Upper lobe of right lung (tissue), 1 donor: ENCODE measurements at places on chromosomes 7 and 10. TPM values are rescaled to one million over a fixed set of nuclear protein-coding genes. Genes with fewer than 3 reads are reported as not detected.

- H3K27ac ChIP-seq = no peak overlapping the region
- no peak for DNase-seq
- no peaks in the 10 kb centered on the region for H3K27me3 ChIP-seq
- H3K4me3 ChIP-seq = no peak overlapping the region
- H3K36me3 ChIP-seq = peaks cover 4% of the 10 kb centered on the region
Observed at GRCh38 chr7:77910124-77910523, 111.6 kb downstream of the PHTF2 start.

GRCh38 chr7:86598721-86599120 is 45.0 kb upstream of the GRM3 start:
- no peak for DNase-seq
- H3K36me3 ChIP-seq = no peaks in the 10 kb centered on the region
- H3K4me1 ChIP-seq = no peaks in the 10 kb centered on the region
- no peaks in the 10 kb centered on the region for H3K27me3 ChIP-seq
- no peak overlapping the region for H3K4me3 ChIP-seq
- no peak overlapping the region for H3K27ac ChIP-seq

DNA sequence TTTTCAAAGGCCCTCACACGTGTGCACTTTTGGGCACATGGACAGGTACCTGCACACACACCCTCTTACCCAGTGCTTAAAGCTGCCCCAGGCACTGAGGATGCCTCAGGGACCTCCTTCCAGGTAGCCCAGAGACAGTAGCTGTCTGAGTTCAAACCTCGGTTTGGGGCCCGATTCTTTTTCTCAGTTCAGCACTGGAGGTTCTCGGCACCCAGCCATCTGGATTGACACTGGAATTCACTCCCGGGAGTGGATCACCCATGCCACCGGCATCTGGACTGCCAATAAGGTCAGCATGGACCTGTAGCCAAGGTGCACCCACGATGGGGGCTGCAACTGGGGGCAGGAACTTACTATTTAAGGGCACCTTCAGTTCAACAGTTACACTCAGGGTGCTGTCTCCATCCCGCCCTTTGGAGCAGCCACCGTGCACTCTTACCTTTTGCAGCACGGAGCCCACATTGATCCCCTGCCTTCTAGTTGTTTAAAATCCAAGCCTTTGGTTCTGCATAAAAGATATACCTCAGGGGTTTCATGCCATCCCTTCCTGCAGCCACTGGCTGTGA is 17.7 kb downstream of the CPA5 start:
- DNase-seq = peak; percentile 38
- peaks cover 3% of the 10 kb centered on the region for H3K4me1 ChIP-seq
- H3K27ac ChIP-seq = no peak overlapping the region
- no peaks in the 10 kb centered on the region for H3K27me3 ChIP-seq

GRCh38 chr7:68246189-68246633 is 1249.6 kb downstream of the TYW1 start:
- DNase-seq = no peak
- H3K4me1 ChIP-seq = no peaks in the 10 kb centered on the region
- H3K27ac ChIP-seq = no peak overlapping the region
- H3K36me3 ChIP-seq = no peaks in the 10 kb centered on the region
- no peak overlapping the region for H3K4me3 ChIP-seq

DNA sequence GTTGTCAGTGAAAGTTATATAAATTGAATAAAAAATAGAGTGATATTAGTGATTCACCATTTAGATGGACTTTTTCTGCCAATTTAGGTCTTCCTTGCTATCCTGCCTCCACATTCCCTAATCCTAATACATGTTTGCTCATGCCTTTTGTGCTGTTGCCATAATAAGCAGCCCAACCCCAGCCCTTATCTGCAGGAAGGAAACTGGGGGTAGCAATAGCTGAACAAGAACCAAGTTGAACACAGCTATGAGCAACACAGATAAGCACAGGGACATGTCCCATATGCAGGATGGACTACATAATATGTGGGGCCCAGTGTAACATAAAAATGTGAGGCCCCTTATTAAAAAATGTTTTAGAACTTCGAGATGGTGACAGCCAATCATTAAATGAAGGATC is 91.2 kb upstream of the AHR start:
- no peaks in the 10 kb centered on the region for H3K4me1 ChIP-seq
- H3K27ac ChIP-seq = no peak overlapping the region
- no peak overlapping the region for H3K4me3 ChIP-seq
- DNase-seq = no peak
- H3K27me3 ChIP-seq = no peaks in the 10 kb centered on the region
- no peaks in the 10 kb centered on the region for H3K36me3 ChIP-seq

DNA sequence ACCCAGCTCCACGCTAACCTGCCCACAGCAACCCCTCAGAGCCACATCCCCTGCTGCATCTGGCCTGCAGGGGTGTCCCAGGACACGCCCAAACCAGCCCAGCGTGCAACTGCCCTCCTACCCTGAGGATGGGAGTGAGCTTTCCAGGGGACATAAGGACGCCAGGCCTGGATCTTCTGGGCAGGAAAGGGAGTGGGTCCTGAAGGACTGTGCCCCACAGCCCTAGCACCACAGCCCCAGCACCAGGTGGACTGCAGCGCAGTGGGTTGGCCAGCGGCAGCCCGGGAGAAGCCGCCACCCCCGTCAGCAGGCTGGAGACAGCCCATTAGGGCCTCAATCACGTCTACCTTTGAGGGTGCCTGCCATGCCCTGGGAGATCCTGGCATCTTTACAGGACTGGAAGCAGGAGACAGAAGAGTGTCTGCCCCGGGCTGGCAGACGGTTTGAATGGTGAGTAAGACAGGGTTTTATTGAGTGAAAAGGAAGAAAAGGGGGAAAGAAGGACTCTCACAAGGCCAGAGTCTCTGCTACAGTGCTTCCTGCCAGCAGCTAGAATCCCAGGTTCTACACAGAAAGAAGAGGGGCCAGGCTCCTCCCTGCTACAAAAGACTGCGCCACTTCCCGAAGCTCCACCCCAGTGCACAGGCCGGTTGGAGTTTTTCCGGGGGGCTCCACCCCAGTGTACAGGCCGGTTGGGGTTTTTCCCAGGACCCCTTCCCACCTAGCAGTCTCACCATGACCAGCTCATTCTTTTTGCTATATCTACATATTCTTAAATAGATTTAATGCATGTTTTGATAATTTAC is 69.8 kb upstream of the KCTD7 start:
- H3K4me3 ChIP-seq = no peak overlapping the region
- DNase-seq = no peak
- H3K36me3 ChIP-seq = peaks cover 31% of the 10 kb centered on the region
- no peaks in the 10 kb centered on the region for H3K4me1 ChIP-seq

GRCh38 chr10:817371-817770 is 114.1 kb downstream of the LARP4B start:
- peaks cover 99% of the 10 kb centered on the region for H3K36me3 ChIP-seq
- H3K4me1 ChIP-seq = peaks cover 16% of the 10 kb centered on the region
- H3K27me3 ChIP-seq = no peaks in the 10 kb centered on the region

GRCh38 chr7:158683541-158683940 is 21.1 kb downstream of the NCAPG2 start:
- no peak for DNase-seq
- H3K4me3 ChIP-seq = no peak overlapping the region
- H3K4me1 ChIP-seq = no peaks in the 10 kb centered on the region
- peaks cover 14% of the 10 kb centered on the region for H3K36me3 ChIP-seq
- no peak overlapping the region for H3K27ac ChIP-seq

GRCh38 chr10:78331391-78331922 is 297.8 kb downstream of the RPS24 start:
- no peaks in the 10 kb centered on the region for H3K36me3 ChIP-seq
- H3K27ac ChIP-seq = no peak overlapping the region
- DNase-seq = no peak

GRCh38 chr7:77157446-77157845 is 35.0 kb downstream of the CCDC146 start:
- no peak overlapping the region for H3K4me3 ChIP-seq
- no peak for DNase-seq
- H3K4me1 ChIP-seq = no peaks in the 10 kb centered on the region
- H3K36me3 ChIP-seq = no peaks in the 10 kb centered on the region
- no peak overlapping the region for H3K27ac ChIP-seq

- H3K36me3 ChIP-seq = no peaks in the 10 kb centered on the region
- H3K27ac ChIP-seq = no peak overlapping the region
- H3K27me3 ChIP-seq = peaks cover 15% of the 10 kb centered on the region
- H3K4me3 ChIP-seq = no peak overlapping the region
Observed at GRCh38 chr7:159109653-159110035, 35.0 kb downstream of the VIPR2 start.

Gene ACTL6B
- total RNA-seq = not detected

Gene ZNF277
- total RNA-seq = 31.0 TPM

DNA sequence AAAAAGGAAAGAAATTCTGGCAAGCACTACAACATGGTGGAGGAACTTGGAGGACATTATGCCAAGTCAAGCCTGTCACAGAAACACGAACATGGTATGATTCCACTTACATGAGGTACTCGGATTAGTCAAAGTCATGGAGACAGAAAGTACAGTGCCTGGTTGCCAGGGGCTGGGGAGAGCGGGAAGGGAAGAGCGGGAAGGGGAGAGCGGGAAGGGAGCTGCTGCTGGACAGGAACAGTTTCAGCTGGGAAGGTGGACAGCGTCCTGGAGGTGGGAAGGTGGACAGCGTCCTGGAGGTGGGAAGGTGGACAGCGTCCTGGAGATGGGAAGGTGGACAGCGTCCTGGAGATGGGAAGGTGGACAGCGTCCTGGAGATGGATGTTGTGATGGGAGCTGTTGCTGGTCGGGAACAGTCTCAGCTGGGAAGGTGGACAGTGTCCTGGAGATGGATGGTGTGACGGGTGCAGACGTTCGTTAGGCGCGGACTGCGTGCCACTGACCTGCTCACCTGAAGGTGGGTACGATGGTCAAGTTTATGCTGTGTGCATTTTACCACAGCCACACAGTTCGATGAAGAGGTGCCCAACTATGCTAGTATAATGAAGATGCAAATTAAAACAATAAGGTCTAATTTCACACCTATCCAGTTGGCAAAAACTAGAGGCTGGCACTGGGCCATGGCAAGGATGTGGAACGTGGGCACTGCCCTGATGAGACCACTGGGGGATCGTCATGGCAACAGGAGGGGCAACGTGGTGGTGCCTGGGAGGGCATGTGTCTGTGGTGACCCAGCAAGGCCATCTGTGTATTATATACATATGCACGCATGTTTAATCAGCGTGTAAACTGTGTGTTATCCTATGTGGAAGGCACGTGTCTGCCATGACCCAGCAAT is 103.8 kb downstream of the NKX6-2 start:
- H3K27me3 ChIP-seq = no peaks in the 10 kb centered on the region
- H3K4me1 ChIP-seq = peaks cover 11% of the 10 kb centered on the region
- H3K4me3 ChIP-seq = no peak overlapping the region
- no peak overlapping the region for H3K27ac ChIP-seq
- DNase-seq = peak; percentile 53

DNA sequence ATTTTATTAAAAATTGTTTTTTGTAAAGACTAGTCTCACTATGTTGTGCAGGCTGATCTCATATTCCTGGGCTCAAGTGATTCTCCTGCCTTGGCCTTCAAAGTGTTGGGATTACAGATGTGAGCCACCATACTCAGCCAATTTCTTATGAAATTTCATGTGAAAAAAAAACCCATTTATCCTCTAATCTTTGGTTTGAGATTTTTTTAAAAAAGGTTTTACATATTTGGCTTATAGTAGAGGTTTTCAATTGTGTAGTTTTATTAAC is 35.5 kb upstream of the ZNF32 start:
- DNase-seq = no peak
- H3K4me3 ChIP-seq = no peak overlapping the region
- no peaks in the 10 kb centered on the region for H3K27me3 ChIP-seq
- H3K27ac ChIP-seq = no peak overlapping the region

- H3K27ac ChIP-seq = no peak overlapping the region
- no peaks in the 10 kb centered on the region for H3K27me3 ChIP-seq
- no peaks in the 10 kb centered on the region for H3K4me1 ChIP-seq
- H3K36me3 ChIP-seq = no peaks in the 10 kb centered on the region
Observed at GRCh38 chr7:31500656-31501055, 13.2 kb upstream of the ITPRID1 start.

DNA sequence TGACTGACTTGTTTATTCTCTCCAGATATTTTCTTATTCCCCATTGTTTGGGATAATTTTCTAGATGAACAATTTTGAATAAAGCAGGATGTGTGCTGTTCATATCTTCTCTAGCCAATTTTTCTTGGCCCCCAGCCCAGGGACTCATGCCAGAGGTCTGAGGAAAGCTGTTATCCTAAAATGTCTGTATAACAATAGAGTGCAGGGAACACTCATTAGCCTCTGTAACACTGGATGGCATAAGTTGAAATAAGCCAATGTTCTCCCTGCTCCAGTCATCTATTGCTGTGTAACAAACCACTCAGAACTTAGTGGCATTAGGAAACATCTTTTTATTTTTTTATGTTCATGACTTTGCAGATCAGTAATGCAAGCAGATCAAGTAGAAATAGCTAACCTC is 121.7 kb upstream of the TRIM24 start:
- no peaks in the 10 kb centered on the region for H3K36me3 ChIP-seq
- H3K27ac ChIP-seq = no peak overlapping the region
- no peaks in the 10 kb centered on the region for H3K27me3 ChIP-seq
- no peaks in the 10 kb centered on the region for H3K4me1 ChIP-seq
- no peak overlapping the region for H3K4me3 ChIP-seq

Gene DENND10
- total RNA-seq = 27.7 TPM

Gene DGKI
- total RNA-seq = 0.67 TPM

DNA sequence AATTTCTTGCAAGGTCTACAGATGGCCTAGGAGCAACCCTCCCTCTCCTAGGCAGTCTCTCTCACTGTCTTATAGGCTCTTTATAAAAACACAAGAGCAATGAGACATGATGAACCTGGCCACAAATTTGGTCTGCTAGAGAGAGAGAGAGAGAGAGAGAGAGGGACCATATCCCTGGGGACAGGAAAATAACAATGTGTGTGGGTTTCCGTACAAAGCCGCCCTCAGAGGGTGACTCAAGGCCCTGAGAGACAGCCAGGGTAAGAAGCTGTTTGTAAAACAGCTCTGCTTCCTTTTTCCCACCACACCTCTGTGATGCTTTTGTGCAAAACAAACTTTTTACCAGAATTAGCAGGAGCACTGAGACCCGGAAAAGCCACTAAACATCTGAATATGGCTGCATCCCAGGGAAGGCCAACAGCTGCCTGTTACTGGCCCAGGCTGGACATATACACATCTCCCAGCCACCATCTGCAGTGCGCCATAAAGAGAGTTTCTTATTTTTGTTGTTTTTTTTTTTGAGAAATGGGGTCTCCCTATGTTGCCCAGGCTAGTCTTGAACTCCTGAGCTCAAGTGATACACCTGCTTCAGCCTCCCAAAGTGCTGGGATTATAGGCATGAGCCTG is 18.4 kb downstream of the GIMAP5 start:
- DNase-seq = no peak
- H3K27me3 ChIP-seq = no peaks in the 10 kb centered on the region
- peak overlapping the region; percentile 62 for H3K27ac ChIP-seq
- H3K4me1 ChIP-seq = peaks cover 11% of the 10 kb centered on the region
- H3K36me3 ChIP-seq = no peaks in the 10 kb centered on the region

- H3K4me3 ChIP-seq = no peak overlapping the region
- no peaks in the 10 kb centered on the region for H3K36me3 ChIP-seq
- no peaks in the 10 kb centered on the region for H3K27me3 ChIP-seq
Observed at GRCh38 chr10:28983799-28984198, 305.1 kb upstream of the LYZL1 start.

GRCh38 chr10:70537398-70538194 is 59.0 kb downstream of the PALD1 start:
- H3K4me1 ChIP-seq = no peaks in the 10 kb centered on the region
- H3K27ac ChIP-seq = no peak overlapping the region
- H3K36me3 ChIP-seq = no peaks in the 10 kb centered on the region

Gene MRLN
- not detected for total RNA-seq

Gene PTPRN2
- 4.9 TPM for total RNA-seq

- H3K27me3 ChIP-seq = no peaks in the 10 kb centered on the region
- peak overlapping the region; percentile 32 for H3K27ac ChIP-seq
- peak overlapping the region; percentile 90 for H3K4me3 ChIP-seq
- DNase-seq = no peak
- peaks cover 39% of the 10 kb centered on the region for H3K4me1 ChIP-seq
Observed at GRCh38 chr10:17232276-17232960, 4.4 kb downstream of the VIM start.
